Stimulated activated CD8-positive, alpha-beta memory T cell treated with anti-CD3 and anti-CD28 coated beads, Interleukin-7, amount 100 ng/mL, for 24 hours (primary cell): ENCODE measurements at places on chromosomes 16 and 17.
A peak's percentile ranks its signal among the peaks of the same experiment; 100 is the strongest.

DNA sequence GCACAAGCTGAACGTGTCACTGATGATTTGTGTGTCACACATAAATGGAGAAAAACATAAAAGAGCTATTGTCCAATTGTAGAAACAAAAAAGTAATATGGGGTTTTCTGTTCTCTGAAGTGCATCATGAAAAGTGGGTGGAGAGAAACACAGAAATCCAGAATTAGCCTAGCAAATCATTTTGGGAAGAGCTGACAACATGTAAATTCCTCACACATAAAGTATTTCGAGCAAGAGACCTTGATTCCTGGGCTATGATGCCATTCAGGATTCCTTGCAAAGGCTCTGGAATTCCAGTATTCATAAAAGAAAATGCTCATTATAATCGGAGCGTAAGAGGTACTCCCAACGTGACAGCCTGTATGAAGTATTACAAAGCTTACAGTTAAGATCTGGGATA lies 1.1 kb downstream of the DCUN1D3 start:
- DNase-seq: no peak

- DNase-seq: no peak
Measured at GRCh38 chr17:57511475-57512123, 233.5 kb downstream of the CCDC182 start.

- DNase-seq: no peak
Measured at GRCh38 chr17:79904865-79905264, 65.6 kb upstream of the CBX4 start.

DNA sequence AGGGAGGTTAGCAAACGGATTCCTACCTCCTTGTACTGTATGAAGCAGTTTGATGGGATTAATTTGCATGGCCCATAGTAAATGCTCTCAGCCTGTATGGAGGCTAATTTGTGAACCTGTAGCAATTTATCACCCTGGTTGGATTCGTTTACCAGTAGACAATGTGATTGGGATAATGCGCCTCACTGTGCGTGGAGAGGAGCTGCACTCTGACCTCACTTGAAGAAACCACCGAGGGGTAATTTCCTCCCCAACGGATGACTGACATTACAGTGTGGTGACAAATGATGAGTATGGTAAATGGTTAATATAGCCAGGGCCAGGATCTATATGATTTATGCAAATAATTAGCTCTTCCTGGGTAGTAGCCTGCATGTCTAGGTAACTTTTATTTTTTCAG lies 479.1 kb upstream of the RBFOX1 start:
- DNase-seq: no peak

DNA sequence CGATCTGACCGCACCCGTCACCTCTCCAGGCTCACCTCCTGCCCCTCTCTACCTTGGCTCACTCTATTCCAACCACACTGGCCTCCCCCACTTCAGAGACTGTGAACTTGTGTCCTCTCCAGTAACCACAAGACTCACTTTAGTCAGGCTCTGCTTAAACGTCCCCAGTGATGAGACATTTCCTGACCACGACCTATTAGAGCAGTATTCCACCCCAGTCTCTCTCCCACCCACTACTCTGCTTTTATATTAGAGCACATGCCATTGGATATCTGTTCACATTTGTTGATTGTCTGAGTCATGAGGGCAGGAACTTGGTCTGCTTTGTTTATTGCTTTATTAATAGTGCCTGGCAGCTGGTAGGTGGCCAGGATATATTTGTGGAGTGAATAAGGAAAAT lies 20.1 kb downstream of the COX11 start:
- no peak for DNase-seq

GRCh38 chr16:17273142-17273561 lies 197.6 kb downstream of the XYLT1 start:
- peak; percentile 5 for DNase-seq

DNA sequence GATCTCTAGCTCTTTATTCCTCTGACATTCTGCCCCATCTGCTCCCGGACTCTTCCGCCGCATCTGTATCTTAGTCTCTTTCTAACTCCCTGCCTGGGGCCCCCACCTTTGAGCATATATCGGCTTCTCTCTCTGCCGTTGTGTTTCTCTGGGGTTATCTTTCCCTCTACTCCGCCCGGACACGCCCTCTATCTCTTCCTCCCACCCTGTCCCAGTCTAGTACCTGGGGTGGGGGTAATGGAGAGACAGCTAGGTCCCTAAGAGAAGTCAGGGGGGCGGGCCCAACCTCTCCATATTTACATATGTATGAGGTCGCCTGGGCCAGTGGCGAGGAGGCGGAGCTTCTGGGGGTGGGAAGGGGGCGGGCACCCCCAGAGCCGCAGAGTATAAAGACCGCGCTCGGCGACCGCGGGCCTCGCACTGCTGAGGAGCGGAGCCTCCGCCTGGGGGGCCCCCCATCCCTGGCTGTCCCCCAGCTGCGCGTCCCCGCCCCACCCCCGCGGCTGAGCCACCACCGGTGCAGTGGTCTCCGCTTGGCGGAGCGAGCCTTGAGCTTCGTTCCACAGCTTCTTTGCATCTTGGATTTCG lies at the start of gene ATP1B2:
TSS of gene ATP1B2 (plus strand) at position 418 of the 588 bp plus-strand sequence. CDS start 593 bp downstream, outside the sequence.
- peak; percentile 55 for DNase-seq

DNA sequence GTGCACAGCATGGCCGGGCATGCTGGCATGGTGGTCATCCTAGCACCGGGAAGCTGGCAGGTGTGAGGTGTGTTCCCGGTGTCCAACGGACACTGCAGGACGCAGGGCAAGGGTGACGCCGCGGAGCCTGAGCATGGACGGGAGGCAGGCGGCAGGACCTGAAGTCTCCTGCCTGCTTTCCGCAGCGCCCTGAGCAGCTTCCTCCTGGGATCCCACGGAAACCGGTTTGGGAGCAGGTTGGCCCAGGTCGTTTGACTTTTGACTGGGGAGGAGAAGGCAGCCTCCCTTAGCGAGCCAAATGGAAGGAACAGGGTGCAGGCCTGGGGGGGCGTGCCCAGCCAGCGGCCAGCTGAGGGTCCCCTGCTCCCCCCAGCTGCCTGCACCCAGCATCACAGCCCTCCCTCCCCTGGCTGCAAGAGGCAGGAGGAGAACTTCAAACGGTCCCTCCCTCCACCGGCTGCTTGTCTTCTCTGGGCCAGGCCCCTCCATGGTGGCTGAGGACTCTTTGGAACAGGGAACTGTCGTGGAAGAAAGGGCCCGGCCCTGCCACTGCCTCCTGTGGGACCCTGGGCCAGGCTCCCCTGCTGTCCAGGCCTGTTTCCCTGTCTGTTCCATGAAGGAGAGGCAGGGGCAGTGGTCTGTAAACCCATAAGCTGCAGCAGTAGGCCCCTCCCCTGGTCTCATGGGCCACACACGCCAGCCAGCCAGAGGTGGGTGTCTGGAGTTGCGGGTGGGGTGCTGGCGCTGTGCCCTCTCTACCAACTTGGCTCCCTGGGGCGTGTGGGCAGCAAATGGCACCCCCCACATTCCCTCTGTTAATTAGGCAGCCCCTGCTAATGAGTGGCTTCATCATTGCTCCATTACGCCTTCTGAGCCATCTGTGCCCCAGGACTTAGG lies 7.8 kb upstream of the ADGRG1 start:
- DNase-seq: no peak

- no peak for DNase-seq
Measured at GRCh38 chr16:78638371-78638770, 538.9 kb downstream of the WWOX start.

- DNase-seq: peak; percentile 33
Measured at GRCh38 chr16:74700438-74701225, at the start of gene MLKL. MLKL (minus strand) TSS chr16:74700862; CDS start chr16:74695757, 5,105 bp downstream.
